Activated CD4-positive, alpha-beta T cell treated with anti-CD3 and anti-CD28 coated beads, Interleukin-10, Interleukin-2, amounts not matched to agents 100 ng/mL and 50 ng/mL, durations not matched to agents 16 hours and 8 hours (primary cell): ENCODE measurements at places on chromosomes 6 and 20.

GRCh38 chr20:31716818-31717477 lies 5.7 kb downstream of the BCL2L1 start:
- no peak for DNase-seq

- peak; percentile 22 for DNase-seq
Measured at GRCh38 chr20:32792316-32792715, 27.4 kb upstream of the MAPRE1 start.

DNA sequence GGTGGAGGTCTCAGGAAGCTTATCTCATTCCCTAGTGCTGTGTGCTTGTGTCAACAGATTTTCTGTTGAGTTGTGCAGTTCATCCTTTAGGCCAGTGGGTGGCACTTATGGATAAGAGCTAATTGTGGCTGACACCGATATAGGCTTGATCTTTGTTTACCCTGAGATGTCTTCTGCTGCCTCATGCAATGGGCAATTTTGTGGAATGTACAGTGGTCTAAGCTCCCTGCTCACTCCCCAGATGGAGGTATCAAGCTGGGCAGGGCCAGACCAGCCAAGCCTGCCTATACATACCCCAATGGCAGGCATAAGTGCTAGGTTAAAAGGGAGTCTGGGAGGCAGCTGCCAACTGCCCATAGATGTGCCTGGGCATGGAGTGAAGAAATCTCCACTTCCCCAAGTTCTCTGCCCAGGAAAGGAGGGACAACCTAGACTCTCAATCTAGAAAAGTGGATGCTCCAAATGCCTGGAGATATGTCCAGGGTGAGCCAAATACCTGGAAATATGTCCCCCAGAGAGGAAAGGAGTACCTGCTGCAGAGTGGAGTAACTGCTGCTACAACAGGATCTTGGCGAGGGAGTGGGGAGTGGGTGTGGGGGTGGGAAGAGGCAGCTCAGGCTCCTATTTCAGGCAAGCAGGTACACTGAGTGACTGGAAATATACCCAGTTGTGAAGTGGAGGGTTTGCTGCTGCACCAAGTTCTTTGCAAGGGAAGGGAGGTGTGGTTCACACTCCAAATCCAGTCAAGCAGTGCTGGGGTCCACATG lies 53.2 kb upstream of the ARG1 start:
- peak; percentile 61 for DNase-seq

DNA sequence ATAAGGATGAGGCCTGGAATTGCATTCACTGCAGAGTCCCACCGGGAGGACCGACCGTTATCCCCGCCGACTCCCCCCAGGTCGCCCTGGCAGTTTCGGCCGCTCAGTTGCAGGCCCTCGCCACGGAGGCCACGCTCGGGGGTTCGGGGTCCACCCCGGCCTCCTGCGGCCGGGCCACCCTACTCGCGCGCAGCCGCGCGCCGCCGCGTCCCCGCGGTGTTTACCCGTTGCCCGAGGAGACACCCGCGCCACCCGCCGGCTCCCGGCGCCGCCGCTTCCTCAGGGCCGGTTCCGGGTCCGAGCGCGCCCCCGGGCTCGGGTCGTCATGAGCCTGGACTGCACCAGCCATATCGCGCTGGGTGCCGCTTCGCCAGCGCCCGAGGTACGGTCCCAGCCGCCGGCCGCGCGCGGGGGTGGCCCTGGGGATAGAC lies at the start of gene CCDC170:
CCDC170 (plus strand) TSS at position 214 of the 431 bp plus-strand sequence; CDS start at position 326, 112 bp downstream.
- no peak for DNase-seq

DNA sequence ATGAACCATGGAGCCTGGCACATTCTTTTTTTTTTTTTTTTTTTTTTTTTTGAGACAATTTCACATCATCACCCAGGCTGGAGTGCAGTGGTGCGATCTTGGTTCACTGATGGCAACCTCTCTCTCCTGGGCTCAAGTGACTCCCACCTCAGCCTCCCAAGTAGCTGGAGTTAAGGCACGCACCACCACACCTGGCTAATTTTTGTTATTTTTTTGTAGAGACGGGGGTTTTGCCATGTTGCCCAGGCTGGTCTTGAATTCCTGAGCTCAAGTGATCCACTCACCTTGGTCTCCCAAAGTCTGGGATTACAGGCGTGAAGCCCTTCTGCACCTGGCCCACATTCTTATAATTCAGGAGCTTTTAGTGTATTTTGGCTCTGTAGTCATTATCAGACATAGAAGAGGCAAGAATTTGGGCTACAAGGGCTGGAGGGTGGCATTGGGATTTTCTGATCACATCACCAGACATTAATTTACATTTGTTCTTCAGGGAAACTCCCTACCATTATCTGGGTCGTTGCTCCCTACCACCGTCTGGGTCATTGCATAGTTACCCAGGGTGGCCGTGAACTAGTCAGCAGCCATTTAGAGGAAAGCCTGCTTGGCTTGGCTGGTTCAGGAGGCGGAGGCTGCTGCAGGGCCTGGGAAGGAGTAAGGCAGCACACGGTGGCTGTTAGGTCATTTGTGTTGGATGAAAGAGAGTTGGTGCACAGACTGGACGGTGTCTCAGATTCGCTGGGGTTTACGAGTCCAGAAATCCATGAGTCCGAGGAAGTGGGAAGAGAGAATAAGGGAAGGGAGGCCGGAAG lies 17.6 kb downstream of the ARID1B start:
- DNase-seq, result no peak

- DNase-seq, result no peak
Measured at GRCh38 chr20:7637184-7637583, 303.1 kb downstream of the HAO1 start.

- DNase-seq, result no peak
Measured at GRCh38 chr20:47175493-47175892, 181.0 kb downstream of the ZMYND8 start.

GRCh38 chr6:20314866-20315845 lies 86.5 kb upstream of the E2F3 start:
- no peak for DNase-seq

DNA sequence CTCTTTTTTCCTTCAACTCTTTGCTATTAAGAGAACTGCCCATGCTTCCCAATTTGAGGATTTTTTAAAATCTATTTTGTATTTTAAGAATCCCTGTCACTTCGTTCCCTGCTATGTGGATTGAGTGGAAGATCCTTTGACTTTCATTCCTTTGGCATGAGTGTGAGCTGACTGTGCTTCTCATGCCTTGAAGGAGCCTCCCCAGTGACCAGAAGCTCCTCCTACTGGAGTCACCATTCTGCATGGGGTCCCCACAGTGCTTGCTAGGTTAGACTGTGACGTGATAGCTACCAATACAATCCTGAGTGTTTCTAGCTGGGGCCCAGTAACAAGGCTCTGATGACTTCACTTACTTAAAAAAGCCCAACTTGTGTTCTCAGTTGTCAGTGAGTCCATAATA lies 104.4 kb upstream of the LAMP5 start:
- no peak for DNase-seq

- DNase-seq, result peak; percentile 58
Measured at GRCh38 chr6:15331143-15331542, 85.3 kb downstream of the JARID2 start.

- DNase-seq, result no peak
Measured at GRCh38 chr6:71072508-71072907, 115.6 kb upstream of the B3GAT2 start.

- DNase-seq, result no peak
Measured at GRCh38 chr6:163640641-163641040, 226.1 kb downstream of the QKI start.

DNA sequence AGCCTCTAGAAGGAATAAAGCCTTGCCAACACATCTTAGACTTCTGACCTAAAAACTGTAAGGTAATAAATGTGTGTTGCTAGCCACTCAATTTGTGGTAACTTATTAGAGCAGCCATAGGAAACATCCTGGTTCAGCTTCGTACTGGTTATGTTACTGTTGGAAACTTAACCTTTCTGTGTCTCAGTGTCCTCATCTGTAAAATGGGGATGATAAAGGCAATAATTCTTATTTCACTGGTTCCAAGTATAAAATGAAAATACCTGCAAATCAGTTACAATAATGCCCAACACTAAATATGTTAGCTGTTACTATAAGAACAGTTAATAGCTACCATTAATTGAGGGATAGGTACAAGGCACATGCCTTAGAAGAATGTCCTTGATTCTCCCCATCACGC lies 14.3 kb upstream of the RBPJL start:
- no peak for DNase-seq

- no peak for DNase-seq
Measured at GRCh38 chr6:14757418-14757817, 488.5 kb upstream of the JARID2 start.

DNA sequence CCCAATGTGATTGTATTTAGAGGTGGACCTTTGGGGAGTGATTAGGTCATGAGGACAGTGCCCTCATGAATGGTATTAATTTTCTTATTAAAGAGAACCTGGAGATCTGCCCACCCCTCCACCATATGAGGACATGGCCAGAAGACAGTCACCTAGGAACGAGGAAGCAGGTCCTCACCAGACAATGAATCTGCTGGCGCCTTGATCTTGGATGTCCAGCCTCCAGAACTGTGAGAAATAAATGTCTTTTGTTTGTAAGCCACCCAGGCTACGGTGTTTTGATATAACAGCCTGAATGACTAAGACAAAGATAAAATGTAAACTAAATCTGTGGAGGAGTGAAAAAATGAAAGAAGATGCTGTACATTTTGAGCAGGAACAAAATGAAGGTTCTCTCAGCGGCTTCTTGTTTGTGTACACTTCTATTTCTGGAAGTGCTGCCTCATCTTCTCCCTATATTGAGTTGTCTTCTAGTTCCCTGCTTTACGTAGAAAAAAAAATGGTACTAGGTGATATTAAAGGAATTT lies 1.5 kb upstream of the IPCEF1 start:
- no peak for DNase-seq
